ENCODE measurements at places on chromosomes 2 and 18.
A peak's percentile ranks its signal among the peaks of the same experiment; 100 is the strongest.

DNA sequence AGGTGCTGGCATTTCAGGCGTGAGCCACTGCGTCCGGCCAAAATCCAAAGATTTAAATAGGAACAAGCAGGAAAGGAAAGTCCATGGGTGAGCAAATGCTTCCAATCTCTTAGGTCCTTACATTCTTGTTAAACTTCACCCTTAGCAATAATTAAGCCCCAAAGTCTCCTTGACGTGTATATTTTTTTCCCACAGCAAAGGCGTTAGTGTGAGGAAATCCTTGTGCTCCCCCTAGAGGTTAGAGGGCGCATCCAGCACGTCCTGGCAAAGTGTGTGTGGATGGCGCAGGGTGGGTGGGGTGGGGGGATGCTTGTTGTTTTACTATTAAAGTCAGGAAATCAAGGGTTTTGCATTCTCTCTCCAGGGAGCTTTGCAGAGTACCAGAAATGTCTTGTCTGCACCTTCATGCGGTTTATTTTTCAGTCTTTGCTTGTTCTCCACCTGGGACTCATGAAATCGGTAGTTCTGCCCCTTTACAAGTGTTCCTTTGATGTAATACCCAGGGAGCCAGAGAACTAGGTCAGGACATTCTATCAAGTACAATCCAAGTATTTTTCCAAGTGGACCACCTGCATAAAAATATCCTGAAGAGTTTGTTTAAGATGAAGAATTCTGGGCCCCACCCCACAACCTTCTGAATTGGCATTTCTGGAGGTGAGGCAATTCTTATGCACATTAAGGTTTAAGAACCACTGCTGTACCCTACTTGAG lies 22.2 kb upstream of the ITSN2 start:
- DNase-seq = peak; percentile 17

GRCh38 chr2:69588403-69588802 lies 55.1 kb downstream of the AAK1 start:
- DNase-seq = no peak

DNA sequence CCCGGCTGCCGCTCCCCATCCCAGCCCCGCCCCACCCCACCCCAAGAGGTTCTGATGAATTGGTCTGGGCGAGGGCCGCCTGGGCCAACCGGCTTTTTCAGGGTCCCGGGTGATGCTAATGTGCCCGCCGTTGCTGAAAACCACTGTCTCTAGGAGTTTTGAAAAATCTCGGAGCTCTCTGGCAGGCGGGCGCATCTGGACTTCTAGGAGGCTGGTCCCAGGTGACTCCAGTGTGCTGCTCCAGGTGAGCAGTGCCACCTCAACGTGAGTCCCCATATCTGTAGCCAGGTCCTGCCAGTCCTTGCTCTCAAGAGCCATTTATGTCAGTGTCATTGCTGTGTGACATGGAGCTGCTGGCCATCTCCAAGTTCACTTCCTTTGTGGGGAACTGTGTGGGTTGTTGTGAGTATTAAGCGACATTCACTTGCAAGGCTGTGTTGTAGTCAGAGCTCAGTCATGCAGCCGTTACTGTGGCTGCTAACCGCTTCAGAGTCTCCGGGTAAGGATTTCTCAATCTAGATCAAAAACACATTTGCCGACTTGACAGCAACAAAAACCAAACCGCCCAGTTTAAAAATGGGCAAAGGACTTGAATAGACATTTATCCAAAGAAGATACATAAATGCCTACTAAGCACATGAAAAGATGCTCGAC lies at the start of gene RFX8:
RFX8 (minus strand) TSS at position 382 of the 654 bp plus-strand sequence. CDS start 8,264 bp downstream, outside the sequence.
- peak; percentile 3 for DNase-seq

DNA sequence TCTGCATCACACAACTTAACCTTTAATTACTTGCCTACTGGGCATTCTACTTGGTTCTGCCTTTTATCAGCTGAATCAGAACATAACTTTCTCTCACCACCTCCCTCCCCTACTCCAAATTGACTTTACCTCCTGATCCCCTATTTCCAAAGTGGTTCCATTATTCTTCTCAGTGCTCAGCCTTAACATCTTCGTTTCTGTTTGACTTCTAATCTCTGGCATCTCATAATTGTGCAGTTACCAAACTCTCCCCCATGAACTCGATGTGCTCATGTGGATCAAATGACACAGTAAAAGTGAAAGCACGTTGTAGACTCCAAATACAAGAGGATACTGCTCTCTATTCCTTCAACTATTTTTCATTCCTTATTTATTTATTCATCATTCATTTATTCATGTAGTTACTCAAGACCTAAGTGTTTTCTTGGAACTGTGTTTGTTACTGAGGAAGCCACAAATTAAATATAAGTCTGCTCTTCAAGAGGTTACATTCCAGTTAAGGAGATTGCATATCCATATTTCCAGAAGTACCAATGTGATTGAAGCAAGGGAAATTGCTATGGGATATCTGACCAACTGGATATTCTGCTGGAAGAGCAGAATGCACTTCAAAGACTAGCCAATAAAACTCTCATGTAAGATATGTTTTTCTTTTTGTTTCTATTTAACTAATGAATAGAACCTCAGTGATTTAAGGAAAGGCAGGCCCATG lies 158.8 kb downstream of the TMEFF2 start:
- DNase-seq = no peak

DNA sequence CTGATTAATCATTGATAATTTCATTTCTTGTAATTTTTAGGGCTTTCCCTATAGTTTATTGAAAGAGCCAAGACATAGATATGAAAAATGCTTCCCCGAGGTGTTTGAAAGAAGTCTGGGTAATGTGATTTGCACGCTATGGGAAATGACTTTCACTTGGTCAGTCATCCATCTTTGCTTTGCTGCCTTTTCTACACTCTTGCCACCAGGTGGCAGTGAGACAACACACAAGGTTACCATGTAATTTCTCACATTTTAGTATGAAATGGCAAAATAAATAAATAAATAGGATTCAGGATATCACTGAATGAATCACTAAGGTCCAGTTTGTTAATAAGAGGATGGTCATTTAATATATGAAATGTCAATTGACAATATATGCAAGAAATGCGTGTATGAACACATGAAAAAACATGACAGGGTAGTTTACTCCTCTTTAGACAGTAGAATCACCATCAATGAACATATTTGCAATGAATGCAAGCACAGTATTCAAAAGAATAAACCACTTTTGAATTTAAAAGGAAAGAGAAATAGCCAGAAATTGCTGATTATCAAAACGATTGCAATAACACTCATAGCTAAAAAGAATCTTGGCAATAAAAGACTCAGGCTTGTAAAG lies 52.2 kb upstream of the KCNH7 start:
- no peak for DNase-seq

- DNase-seq = no peak
These were observed 133.5 kb upstream of the HAAO start for GRCh38 chr2:42925742-42926433.

GRCh38 chr2:101140978-101141655 lies 10.1 kb downstream of the TBC1D8 start:
- DNase-seq = no peak

- DNase-seq = no peak
These were observed 112.9 kb downstream of the SLC39A10 start for GRCh38 chr2:195769975-195770374.

DNA sequence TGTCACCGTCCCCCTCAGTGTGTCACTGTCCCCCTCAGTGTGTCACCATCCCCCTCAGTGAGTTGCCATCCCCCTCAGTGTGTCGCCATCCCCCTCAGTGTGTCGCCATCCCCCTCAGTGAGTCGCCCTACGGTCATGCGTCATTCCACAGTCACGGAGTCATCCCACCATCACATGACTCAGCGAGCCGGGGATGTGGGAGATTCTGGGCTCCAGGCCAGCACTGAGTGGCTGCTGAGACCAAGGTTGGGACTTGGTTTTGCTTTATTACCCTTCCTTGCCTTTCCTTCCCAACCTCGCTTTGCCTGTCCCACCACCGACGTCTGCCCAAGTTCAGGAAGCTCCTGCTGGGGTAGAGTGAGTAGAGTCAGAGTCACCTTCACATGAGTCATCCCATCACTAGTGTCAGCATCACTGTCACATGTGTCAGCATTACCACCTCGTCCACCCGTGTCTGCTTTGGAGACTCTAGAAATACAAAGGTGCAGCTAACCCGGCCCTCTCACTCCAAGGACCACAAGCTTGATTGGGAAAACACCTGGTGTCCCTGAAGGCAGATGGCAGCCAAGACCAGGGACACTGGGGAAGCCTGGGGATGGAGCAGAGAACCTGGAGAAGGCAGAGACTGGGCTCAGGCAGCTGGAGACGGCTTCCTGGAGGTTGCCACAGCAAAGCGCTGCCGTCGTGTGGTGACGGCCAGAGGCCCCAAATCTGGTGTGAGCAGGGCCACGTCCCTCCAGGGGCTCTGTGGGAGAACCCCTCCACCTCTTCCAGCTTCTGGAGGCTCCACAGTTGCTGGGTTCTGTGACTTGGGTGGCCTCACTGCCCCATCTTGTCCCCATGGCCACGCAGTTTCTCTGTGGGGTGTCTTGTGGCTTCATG lies 485.2 kb upstream of the SALL3 start:
- no peak for DNase-seq

DNA sequence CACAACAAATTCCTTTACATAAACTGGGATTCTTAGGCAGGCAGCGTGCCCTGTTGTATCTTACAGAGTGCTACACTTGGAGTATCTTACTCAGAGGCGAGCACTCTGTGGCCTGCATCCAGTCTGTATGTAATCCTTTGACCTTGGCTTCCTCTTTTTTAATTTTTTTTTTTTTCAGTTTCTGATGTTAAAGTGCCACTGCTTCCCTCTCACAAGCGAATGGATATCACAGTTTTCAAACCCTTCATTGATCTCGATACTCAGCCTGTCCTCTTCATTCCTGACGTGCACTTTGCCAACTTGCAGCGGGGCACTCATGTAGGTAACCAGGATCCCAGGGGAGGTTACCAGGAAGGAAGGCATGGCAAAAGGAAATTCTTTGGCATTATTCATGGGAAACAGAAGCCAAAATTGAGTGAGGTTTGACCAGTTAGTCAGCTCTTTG lies 40.4 kb downstream of the GRHL1 start:
- DNase-seq = no peak

- DNase-seq = no peak
These were observed 141.5 kb upstream of the PKDCC start for GRCh38 chr2:41906338-41906725.

DNA sequence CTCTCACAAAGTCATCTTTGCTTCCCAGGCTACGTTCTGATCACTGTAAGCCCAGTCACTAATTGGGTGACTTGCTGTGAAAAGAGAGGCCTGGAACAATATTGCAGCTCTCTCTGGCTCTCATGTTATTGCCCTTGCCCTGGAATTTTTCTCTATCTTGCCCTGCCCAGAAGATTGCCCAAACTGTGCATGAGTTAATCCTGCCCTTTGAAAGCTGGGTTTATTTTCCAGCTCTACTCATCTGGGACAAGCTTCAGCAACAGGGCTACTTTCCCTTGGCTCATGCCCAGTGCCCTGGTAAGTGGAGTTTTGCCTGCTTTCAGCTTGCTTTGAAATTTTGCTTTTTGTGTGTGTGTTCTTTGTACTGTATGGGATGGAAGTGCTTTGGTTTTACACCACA lies 6.9 kb upstream of the EHBP1 start:
- no peak for DNase-seq

GRCh38 chr2:46510598-46511177 lies 31.3 kb downstream of the TMEM247 start:
- no peak for DNase-seq

- no peak for DNase-seq
These were observed 429.8 kb downstream of the TGIF1 start for GRCh38 chr18:3879836-3880120.

DNA sequence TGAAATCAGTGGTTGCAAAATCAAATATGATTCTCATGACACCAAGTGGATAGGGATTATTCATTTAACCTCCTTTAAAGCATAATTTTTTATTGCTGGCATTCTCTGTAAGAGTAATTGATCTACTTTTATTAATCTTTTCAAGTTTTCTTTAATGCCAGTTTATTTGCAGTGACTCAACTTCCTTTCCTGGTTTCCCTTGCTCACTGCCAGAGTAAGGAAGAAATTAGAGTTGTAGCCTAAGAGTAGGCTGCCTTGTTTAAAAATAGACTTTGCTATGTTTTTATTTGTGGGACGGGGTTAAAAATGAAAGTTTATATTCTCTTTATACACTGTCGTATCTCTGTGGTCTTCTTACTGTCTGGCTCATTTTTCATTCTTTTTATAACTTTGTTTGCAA lies 148.6 kb downstream of the WDR7 start:
- no peak for DNase-seq

- no peak for DNase-seq
These were observed 516.3 kb upstream of the FSIP2 start for GRCh38 chr2:185222311-185222710.

- DNase-seq = no peak
These were observed 268.6 kb downstream of the ALPK2 start for GRCh38 chr18:58360324-58360723.

DNA sequence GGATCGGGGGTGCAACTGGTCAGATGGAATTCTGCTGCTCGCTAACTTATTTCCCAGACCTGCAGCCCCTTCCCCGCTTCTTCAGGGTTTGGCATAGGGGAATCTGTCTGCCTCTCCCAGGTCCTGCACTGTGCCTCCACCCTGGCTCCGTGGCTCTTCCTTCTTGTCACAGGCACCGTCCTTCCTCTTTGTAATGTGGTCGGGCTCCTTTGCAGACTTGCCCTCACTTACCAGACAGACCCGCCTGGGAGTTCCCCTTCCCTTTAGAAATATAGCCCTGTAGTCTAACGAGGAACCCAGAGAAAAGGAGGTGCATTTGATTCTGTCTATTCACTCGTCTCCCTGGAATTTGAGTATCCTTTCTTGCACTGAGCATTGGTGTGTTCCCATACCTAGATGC lies 63.9 kb upstream of the PAX8 start:
- no peak for DNase-seq

DNA sequence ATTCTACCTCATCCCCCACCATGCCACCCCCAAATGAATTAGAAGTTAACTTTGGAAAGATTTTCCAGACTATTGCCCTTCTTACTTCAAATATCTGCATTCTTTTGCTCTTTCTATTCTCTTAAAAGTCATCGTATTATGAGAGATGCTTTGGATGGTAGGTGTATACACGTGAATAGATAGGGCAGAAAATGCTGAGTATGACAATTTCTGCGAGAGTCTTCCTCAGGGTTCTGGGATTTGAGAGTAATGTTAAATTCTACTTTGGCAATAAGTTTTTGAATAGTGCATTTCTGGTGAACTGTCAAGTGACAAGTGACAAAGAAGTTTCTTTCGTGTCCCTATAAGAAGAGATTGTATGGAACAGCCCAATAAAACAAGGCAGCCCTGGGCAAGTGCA lies 137.6 kb upstream of the DSEL start:
- DNase-seq = no peak

DNA sequence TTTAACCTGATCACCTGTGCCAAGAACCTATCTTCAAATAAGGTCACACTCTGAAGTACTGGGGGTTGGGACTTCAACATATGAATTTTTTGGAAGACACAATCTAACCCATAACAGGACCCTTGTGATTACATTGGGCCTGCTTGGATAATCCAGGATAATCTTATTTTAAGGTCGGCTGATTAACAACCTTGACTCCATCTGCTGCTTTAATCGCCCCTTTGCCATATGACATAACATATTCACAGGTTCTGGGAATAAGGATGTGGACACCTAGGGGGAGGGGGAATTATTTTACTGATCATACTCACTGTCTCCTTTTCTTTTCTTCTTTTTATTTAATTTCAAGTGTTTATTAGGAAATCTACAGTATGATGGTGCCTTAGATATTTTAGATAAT lies 34.8 kb downstream of the CDH20 start:
- DNase-seq = no peak
